Right cardiac atrium (tissue), 5 donors: ENCODE measurements at places on chromosomes 5 and 9. TPM values are rescaled to one million over a fixed set of nuclear protein-coding genes. Genes with fewer than 3 reads are reported as not detected.

Gene FOXD4L6
- total RNA-seq = not detected

Gene TCF7
- 4.0 TPM for total RNA-seq

Gene DRD1
- not detected for total RNA-seq

Gene SLC34A1
- not detected for total RNA-seq
